ENCODE measurements at places on chromosomes 4 and X.

GRCh38 chr4:96347582-96347981 lies 507.7 kb downstream of the PDHA2 start:
- no peak for DNase-seq

GRCh38 chrX:119942173-119942819 lies 1.3 kb downstream of the NKAP start:
- DNase-seq, result no peak

DNA sequence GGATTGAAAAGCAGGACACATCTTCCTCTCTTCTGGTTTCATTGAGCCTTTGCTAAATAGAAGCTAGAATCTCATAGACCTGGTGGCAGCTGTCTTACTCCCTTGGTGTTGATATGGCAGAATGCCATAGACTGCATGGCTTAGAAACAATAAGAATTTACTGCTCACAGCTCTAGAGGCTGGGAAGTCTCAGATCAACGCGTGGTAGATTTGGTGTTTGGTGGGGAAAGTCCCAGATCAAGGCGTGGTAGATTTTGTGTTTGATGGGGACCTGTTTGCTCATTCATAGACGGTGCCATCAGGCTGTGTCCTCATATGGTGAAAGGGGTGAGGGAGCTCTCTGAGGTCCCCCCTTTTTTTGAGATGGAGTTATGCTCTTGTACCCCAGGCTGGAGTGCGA lies 57.6 kb upstream of the PPP2R3B start:
- DNase-seq, result no peak

DNA sequence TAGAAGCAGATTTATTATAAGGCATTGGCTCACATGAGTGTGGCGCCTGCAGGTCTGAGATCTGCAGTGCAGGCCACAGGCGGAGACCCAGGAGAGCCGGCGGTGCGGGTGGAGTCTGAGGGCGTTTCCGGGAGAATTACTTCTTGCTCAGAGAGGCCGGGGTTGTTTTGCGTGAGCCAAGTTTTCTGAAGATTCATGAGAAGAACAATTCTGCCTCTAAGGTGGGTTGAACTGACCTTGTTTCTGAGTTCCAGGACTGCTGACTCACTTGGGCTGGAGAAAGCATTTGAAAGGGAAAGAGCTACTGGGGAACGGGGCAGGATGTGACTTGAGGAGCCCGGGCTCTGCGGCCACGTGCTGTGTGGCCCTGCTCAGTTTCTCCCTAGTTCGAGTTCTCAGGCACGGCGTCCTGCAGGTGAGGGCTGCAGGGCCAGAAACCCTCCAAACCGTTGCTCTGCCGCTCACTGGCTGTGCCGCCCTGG lies 36.7 kb upstream of the SORCS2 start:
- no peak for DNase-seq

DNA sequence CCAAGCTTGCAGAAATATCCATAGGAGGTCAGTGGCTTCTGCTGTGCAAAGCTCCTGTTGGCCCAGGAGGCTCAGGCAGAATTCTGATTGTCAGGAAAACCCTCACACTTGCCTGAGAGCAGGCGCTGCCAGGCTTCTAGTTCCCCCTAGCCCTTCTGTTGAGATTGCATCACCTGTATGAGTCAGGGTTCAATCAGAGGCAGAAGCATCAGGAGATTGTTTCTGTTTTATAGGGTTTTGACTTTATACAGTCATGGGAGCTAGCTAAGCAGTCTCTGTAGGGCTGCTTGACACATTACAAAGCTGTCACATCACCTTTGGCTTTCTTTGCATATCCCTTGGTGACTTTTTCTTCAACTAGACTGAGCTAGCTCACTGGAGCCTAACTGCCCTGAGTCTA lies 27.8 kb downstream of the DIPK2B start:
- DNase-seq, result no peak

DNA sequence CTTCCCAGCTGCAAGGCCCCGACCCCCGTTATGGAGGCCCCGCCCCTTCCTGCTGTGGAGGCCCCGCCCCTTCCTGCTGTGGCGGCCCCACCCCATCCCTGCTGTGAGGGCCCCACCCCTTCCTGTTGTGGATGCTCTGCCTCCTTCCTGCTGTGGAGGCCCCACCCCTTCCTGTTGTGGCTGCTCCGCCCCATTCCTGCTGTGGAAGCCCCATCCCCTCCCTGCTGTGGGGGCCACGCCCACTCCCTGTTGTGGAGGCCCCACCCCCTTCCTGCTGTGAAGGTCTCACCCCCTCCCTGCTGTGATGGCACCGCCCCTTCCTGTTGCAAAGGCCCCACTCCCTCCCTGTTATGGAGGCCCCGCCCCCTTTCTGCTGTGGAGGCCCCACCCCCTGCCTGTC lies 104.9 kb upstream of the PSAPL1 start:
- DNase-seq, result no peak

- DNase-seq, result no peak
These were observed 188.0 kb downstream of the STIM2 start for GRCh38 chr4:27048429-27049238.

- no peak for DNase-seq
These were observed 186.0 kb downstream of the MID1IP1 start for GRCh38 chrX:38987198-38987651.

DNA sequence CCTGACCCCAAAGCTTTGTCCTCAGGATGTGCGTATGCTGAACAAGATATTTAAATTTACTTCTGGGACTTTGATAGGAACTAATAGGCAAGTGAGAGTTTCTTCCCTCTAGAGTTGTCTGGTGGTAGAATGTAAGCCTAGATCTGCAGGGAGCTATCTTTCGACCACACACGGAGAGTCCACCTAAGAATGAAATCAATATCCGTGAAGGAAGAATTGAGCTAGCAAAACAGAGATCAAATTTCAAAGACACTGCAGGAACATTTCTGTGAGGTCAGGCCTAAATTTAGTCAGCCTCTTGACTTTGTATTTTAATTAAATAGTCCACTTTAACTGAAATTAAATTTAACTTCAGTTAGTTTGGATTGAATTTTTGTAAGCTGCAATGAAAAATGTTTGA lies 871.3 kb downstream of the RAB28 start:
- no peak for DNase-seq

All from stimulated activated CD4-positive, alpha-beta T cell treated with anti-CD3 and anti-CD28 coated beads, Interleukin-1b, Interleukin-23, amount 100 ng/mL, for 1 hour (primary cell).